Testis (tissue), 5 donors: ENCODE measurements at places on chromosomes 12 and 14. TPM values are rescaled to one million over a fixed set of nuclear protein-coding genes. Genes with fewer than 3 reads are reported as not detected.

Gene KLRK1
- 5.4 TPM for polyA plus RNA-seq

Gene GLIPR1
- polyA plus RNA-seq = 11.8 TPM

Gene ARL6IP4
- polyA plus RNA-seq = 210 TPM

Gene TMEM121
- 1.4 TPM for polyA plus RNA-seq

Gene BCL2L14
- polyA plus RNA-seq = 79.9 TPM

Gene SDR9C7
- polyA plus RNA-seq = 0.46 TPM

Gene SIX1
- 3.0 TPM for polyA plus RNA-seq

Gene CCDC196
- 66.6 TPM for polyA plus RNA-seq

Gene MLH3
- 21.5 TPM for polyA plus RNA-seq

Gene NAV3
- 6.4 TPM for polyA plus RNA-seq

Gene ISCU
- 217 TPM for polyA plus RNA-seq

Gene SPTB
- 3.3 TPM for polyA plus RNA-seq

Gene FOXN3
- 40.7 TPM for polyA plus RNA-seq

Gene STAC3
- polyA plus RNA-seq = 23.4 TPM

Gene ERBB3
- polyA plus RNA-seq = 6.1 TPM

Gene GCN1
- 66.3 TPM for polyA plus RNA-seq

Gene KRT71
- polyA plus RNA-seq = not detected

Gene LRFN5
- 2.4 TPM for polyA plus RNA-seq

Gene GDF3
- polyA plus RNA-seq = not detected

Gene TEX22
- 21.5 TPM for polyA plus RNA-seq

Gene MYG1
- polyA plus RNA-seq = 287 TPM

Gene SMCO2
- polyA plus RNA-seq = 1.5 TPM

Gene IL31
- 0.38 TPM for polyA plus RNA-seq

Gene PRR4
- polyA plus RNA-seq = 1.3 TPM

Gene IL23A
- 34.9 TPM for polyA plus RNA-seq

Gene ATG2B
- polyA plus RNA-seq = 44.8 TPM

Gene KCTD10
- polyA plus RNA-seq = 43.6 TPM

Gene ESYT1
- polyA plus RNA-seq = 50.8 TPM

Gene SPIC
- polyA plus RNA-seq = not detected

Gene AMN
- polyA plus RNA-seq = 3.0 TPM

Gene ADAM21
- 15.6 TPM for polyA plus RNA-seq

Gene ASB2
- 3.5 TPM for polyA plus RNA-seq

Gene ACACB
- polyA plus RNA-seq = 25.5 TPM

Gene ARMH4
- 13.5 TPM for polyA plus RNA-seq
